ENCODE measurements at places on chromosomes 16 and 17. TPM values are rescaled to one million over a fixed set of nuclear protein-coding genes. Genes with fewer than 3 reads are reported as not detected.

- DNase-seq: no peak
Observed at GRCh38 chr16:87790292-87791100, 24.7 kb upstream of the KLHDC4 start.

DNA sequence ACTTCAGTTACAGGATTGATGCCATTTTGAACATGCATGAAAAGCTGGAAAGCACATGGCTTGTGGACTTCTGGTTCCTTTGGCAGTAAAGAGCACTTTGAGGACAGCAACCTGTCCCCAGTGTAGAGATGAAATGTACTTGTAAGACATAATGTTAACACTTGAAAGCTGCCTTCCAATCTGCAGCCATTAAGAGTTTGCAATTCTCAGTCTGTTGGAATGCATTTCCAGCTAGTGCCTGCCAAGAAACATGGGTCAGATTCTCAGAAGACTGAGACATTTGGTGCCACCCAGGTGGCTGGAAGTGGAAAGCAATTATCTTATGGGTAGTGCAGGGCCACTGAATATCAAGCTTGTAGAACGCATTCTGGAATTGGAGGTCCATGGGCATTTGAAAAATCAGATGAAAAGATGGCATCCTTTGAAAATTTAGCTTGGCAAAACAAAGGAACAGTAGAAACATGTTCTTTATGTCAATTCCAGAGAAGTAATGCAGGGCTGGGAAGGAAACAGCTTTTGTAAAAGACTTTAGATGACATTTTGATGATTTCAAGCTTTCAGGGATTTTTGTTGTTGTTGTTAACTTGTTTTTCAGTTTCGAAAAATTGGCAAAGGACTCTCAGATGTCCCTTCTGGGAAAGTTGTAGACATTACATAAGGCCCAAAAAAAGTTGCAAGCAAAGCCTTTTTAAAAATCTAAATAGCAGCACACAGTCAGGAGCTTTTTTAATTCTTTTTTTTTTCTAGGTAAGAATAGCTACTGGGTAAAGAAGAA, 147.0 kb downstream of the ABCA8 start:
- no peak for DNase-seq

- no peak for DNase-seq
Observed at GRCh38 chr17:77622647-77623046, 335.9 kb upstream of the TNRC6C start.

DNA sequence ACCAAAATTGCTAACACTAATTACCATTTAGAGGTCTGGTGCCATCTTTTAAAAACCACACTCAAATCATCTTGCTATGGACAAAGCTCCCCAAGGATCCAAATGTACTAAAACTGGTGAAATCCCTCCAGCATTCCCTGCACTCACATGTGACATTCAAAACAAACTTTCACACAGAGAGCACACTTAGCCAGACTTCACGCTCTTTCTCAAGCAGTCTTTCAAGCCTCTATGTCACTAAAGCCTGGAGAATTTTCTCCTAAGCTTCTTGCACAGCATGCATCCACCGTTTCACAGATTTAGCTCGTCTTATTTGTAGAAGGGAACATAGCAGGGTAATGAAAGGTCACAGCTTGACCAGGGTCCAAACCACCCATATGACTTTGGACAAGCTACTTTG, 19.3 kb downstream of the CMTM3 start:
- DNase-seq: no peak

DNA sequence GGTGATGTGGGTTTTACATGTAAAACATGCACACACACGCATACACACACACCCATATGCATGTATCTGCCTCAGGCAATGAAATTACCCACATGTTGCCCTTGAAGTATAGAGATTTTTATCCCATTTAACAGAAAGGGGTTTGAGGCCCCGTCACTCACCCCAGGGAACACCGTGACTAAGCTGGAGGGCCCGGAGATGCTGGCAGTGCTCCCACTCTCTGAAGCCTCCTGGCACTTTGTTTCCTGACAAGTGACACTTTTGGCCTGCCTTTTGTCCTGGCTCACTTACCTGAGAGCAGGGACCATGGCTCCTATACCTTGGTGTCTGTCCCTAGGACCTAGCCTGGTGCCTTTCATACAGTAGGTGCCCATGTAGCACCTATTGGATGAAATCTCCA, 50.0 kb upstream of the TNRC6C start:
- no peak for DNase-seq

GRCh38 chr16:81578076-81578475, 133.5 kb downstream of the CMIP start:
- DNase-seq: no peak

DNA sequence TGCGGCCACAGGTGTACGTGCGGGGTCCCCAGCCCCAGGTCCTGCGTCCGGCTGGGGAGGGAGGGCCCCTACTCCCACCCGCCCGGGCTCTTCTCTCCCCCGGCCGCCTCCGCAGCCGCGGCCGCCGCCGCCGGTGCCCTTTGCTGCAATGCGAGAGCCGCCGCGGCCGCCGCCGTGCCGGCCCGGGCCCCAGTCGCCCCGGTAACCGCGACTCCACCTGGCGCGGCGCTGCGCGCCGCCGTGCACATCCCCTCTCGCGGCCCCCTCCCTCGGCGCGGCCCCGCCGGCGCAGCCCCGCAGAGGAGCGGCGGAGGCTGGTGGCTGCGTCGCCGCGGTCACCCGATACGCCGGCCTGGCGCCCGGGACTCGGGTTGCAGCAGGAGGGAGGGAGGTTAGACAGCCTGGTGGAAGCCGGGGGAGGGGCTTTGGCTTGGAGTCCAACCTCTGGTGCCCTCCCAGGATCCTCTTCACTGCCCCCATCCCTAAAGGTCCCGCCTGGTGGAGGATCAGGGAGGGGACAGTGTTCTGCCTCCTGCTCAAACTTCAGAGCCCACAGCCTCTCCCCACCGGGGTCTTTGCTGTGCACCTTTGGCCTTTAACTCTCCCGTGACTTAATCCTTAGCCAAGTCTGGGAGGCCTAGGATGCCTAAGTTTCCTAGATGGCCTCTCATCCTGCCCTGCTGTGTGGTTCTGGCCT, 32.9 kb downstream of the SRCIN1 start:
- DNase-seq: no peak

DNA sequence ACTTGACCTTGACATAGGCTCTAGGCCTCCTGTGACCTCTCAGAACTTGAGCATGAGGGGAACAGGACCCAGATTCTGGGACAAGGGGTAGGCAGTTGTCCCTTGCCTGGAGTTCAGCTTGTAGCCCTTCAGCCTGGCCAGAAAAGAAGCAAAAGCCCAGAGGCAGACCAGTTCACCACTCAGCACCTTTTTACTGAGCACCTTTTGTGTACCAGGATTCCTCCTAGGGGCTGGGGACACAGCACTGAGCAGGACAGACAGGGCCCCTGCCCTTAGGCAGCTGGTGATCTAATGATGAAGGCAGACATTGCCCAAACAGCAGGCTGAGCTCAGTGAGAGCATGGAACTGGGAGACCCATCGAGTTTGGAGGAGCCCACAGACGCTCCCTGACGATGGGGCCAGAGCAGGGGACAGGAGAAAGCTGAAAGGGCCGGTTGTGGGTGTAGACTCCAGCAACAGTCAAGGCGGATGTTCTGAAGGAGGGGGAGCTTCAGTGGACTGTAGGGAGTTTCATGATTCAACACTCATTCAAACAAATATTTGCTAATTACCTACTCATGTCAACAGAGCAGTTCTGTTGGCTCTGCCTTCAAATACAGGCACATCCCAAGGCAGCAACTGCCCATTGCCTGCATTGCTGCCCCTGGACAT, 32.0 kb downstream of the SBK1 start:
- DNase-seq: no peak

- no peak for DNase-seq
Observed at GRCh38 chr16:57531635-57532265, 4.6 kb downstream of the CCDC102A start.

GRCh38 chr17:45241328-45242028, 19.8 kb downstream of the FMNL1 start:
- no peak for DNase-seq

- no peak for DNase-seq
Observed at GRCh38 chr16:82756283-82756599, 129.5 kb downstream of the CDH13 start.

DNA sequence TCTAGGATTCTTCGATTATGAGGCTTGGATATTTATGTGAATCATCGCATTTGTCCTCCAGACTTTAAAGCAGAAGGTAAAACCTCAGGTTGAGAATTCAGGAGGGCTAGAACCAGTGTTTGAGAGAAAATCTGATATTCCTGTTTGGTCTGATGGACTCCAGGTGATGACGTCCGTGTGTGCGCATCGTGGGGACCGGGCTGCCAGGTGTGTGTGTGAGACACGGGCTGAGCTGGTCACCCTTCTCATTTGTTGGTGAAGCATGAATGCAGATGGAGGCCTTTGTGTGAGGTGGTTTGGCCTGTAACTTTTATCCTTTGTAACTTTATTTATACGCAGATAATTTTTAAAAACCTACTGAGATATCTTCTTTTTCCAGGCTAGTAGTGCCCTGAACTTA, 42.8 kb downstream of the ZNF750 start:
- DNase-seq: no peak

DNA sequence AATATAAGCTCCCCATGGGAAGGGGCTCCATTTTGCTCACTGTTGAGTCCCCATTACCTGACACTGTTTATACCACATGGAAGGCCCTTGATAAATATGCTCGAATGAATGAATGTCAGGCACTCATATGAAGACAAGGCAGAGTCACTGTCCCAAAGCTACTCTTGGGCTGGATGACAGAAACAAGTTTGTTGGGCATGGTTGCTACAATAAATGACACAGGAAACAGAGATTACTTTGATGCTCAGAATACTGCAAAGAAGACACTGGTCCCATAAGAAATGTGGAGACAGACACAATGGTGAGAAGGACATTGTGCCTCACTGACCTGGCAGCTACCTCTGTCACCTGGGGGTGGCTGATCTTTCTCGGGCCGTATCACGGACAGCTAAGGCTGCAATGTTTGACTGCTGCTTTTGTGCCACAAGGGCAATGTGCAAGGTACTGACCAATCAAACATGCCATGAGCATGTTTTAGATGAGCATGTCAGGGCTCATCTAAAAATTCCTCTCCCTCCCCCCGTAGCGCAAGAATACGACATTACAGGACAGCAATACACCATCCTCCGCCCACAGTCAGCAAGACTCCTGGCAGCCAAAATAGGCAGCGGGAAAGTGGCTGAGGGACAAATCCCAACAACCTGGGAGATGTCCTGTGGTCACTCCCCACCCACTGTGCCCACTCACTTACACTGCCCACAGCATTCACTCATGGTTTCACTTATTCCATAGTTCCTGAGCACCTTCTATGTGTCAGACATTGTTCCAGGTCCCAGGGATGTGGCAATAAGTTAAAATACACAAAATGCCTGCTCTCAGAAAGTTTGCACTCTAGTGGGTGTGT, 5.0 kb downstream of the PIK3R6 start:
- no peak for DNase-seq

- no peak for DNase-seq
Observed at GRCh38 chr16:1713331-1713730, 7.3 kb downstream of the MAPK8IP3 start.

DNA sequence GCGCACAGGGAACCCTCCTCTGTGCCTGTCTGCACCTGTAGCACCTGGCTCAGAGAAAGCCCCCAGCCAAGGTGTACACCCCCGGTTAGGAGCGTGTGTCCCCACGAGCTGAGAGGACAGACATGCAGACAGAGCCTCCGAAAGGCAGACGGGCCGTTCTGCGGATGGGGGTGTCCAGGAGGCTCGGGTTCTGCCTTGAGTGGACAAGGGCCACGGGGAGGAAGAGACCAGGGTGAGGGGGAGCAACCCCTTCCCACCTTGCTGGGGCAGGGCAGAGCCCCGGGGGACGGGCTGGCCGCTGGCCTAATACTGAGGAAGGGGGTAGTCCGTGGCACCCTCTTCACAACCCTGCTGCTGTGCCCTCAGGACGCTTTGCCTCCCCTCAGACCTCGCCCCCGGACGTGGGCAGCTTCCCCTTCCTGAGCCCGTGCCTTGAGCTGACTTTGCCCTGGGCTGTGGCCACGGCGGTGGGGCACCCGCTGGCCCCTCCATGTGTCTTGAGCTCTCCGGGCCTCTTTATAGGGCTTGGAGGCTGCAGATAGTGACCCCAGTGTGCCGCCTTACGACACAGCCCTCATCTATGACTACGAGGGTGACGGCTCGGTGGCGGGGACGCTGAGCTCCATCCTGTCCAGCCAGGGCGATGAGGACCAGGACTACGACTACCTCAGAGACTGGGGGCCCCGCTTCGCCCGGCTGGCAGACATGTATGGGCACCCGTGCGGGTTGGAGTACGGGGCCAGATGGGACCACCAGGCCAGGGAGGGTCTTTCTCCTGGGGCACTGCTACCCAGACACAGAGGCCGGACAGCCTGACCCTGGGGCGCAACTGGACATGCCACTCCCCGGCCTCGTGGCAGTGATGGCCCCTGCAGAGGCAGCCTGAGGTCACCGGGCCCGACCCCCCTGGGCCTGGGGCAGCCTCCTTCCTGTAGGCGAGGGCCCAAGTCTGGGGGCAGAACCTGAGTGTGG, 5.7 kb downstream of the SLC22A31 start:
- no peak for DNase-seq

GRCh38 chr17:77468897-77469296, 328.1 kb downstream of the SEC14L1 start:
- DNase-seq: no peak

- DNase-seq: no peak
Observed at GRCh38 chr17:50631908-50632571, 2.6 kb upstream of the ABCC3 start.

DNA sequence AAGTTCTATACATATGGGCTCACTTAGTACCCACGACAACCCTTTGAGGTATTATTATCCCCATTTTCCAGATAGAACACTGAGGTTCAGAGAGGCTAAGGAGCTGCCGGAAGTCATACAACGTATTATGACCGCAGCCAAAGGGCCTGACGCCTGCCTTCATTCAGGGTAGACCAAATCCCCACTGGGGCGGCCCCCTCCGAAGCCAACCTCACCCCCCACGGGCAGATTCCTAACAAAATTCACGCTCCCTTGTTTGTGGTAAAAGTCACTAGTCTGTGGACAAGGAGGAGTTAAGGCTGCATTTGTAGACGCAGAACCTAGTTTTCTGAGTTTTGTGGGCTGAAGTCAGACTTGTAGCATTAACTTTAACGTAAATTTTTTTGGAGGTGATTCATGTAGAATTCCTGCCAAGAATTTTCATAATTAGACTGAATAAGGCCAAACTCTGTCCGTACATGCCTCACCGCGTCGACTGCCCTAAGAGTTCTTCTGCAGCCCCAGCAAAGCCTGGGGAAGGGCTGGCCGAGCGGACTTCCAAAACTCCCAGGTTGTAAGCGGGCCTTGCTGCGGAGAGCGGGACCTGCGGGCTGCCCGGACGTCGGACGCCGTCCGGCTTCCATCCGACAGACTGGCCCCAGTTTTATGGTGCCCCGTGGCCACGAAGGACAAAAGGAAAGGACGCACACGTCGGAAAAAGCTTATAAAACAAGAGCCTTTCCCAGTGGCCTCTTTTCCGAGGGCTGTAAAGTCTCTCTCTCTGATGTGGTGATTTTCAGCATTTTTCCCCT, 75.7 kb downstream of the NXN start:
- no peak for DNase-seq

GRCh38 chr17:28547623-28548416, 4.6 kb downstream of the UNC119 start:
- peak; percentile 60 for DNase-seq

- DNase-seq: no peak
Observed at GRCh38 chr16:6252541-6252940, 1080.1 kb upstream of the RBFOX1 start.

GRCh38 chr17:78781893-78782304, at the start of gene CYTH1:
Gene CYTH1 (minus strand): TSS chr17:78782273. CDS start chr17:78782223, 50 bp downstream.
- no peak for DNase-seq

GRCh38 chr16:68644715-68645493, at the start of gene CDH3:
Gene CDH3 (plus strand): TSS chr16:68645310. CDS start chr16:68645380, 70 bp downstream.
- DNase-seq: no peak

Gene ADAP2
- total RNA-seq: 2.4 TPM

Gene TVP23C
- total RNA-seq: 6.7 TPM

Gene KRTAP9-1
- total RNA-seq: not detected

Gene TSPOAP1
- 0.05 TPM for total RNA-seq

Gene ATP2C2
- total RNA-seq: 0.67 TPM

Gene SHISA9
- total RNA-seq: 0.10 TPM

Gene SMTNL2
- not detected for total RNA-seq

Data from Panc1 (cell line).